HepG2 (cell line): ENCODE measurements at places on chromosomes 1 and 21. TPM values are rescaled to one million over a fixed set of nuclear protein-coding genes. Genes with fewer than 3 reads are reported as not detected.

DNA sequence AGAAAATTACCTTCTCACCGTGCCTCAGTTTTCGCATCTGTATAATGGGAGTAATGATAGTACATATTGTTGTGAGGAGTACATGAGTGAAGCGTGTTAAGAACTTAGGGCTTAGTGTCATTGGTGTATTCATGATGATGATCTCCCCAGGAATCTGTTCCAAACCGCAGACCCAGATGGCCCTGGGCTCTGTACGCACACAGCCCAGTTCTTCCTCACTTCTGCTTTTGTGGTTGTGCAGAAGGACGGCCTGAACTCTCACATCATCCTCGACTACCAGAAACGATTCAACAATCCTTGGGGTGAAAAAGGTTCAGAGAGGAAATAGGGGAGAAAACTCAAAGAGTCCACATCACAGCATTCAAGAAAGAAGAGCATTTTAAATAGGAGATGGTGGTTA, 323.0 kb downstream of the CAMTA1 start:
- DNase-seq, result no peak
- H3K27me3 ChIP-seq, result no peaks in the 10 kb centered on the region
- H3K4me1 ChIP-seq, result no peaks in the 10 kb centered on the region
- H3K4me3 ChIP-seq, result no peak overlapping the region

DNA sequence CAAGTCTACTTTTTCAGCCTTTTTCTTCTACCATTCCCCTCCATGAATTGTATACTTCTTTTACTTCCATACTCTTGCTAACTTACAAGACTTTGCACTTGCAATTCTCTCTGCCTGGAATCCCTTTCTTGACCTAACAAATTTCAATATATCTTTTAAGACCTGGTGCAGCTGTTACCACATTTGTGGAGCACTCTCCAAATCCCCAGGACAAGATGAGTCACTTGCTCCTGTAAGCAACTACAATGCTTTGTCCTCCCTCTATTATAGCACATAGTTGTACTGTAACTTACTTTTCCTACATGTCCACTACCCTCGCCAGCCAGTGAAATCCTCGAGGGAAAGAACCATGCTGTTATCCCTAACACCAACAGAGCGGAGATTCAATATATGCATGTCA, 43.1 kb downstream of the WARS2 start:
- H3K27ac ChIP-seq, result no peak overlapping the region
- H3K4me1 ChIP-seq, result no peaks in the 10 kb centered on the region
- no peak for DNase-seq
- H3K36me3 ChIP-seq, result no peaks in the 10 kb centered on the region
- no peaks in the 10 kb centered on the region for H3K27me3 ChIP-seq

- H3K4me1 ChIP-seq, result peaks cover 13% of the 10 kb centered on the region
- peak; percentile 66 for DNase-seq
- H3K36me3 ChIP-seq, result no peaks in the 10 kb centered on the region
- no peaks in the 10 kb centered on the region for H3K27me3 ChIP-seq
- no peak overlapping the region for H3K27ac ChIP-seq
Measured at GRCh38 chr1:34970829-34971228, 14.3 kb downstream of the TMEM35B start.

GRCh38 chr1:207922554-207922953, 11.6 kb upstream of the CD34 start:
- no peaks in the 10 kb centered on the region for H3K4me1 ChIP-seq
- peaks cover 26% of the 10 kb centered on the region; the same call in 2 of the 3 replicates for H3K27me3 ChIP-seq
- H3K27ac ChIP-seq, result no peak overlapping the region
- no peak for DNase-seq
- H3K36me3 ChIP-seq, result no peaks in the 10 kb centered on the region
- no peak overlapping the region for H3K4me3 ChIP-seq

Gene INSRR
- total RNA-seq, result not detected in 2 replicates

Gene KRTAP12-2
- not detected in 2 replicates for total RNA-seq

GRCh38 chr1:81738875-81739274, 61.9 kb upstream of the ADGRL2 start:
- no peak for DNase-seq
- H3K36me3 ChIP-seq, result no peaks in the 10 kb centered on the region
- no peak overlapping the region for H3K27ac ChIP-seq
- no peak overlapping the region for H3K4me3 ChIP-seq
- H3K27me3 ChIP-seq, result no peaks in the 10 kb centered on the region
- no peaks in the 10 kb centered on the region for H3K4me1 ChIP-seq

DNA sequence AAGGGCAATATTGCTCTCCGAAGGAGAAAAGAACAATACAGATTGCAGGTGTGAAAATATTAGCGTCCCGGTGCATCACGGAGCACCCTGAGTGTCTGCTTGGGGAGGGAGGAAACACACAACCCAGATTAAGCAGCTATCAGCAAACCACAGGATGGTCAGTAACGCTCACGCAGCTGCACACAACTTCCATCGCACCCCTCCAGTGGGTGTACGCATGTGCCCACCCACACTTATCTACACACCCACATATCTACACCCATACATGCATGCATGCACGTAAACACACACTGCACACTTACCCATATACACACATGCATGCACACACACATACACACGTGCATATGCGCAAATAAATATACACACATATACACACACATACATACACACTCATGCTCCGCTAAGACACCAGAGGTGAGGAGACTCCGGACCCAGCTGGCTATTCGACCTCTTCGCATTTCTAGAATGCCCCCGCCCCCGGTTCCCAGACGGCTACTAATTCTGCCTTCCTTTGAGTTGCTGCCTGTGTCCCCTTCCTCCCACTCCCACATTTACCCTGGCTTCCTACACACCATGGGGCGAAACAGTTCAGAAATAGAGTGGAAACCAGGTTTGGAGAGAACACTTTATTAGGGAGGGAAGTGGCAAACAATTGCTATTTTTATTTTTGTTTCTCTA, 26.2 kb downstream of the ITPKB start:
- H3K4me1 ChIP-seq, result no peaks in the 10 kb centered on the region
- H3K4me3 ChIP-seq, result no peak overlapping the region
- H3K36me3 ChIP-seq, result no peaks in the 10 kb centered on the region
- H3K27me3 ChIP-seq, result peaks cover 17% of the 10 kb centered on the region; the same call in 2 of the 3 replicates

- no peak overlapping the region for H3K4me3 ChIP-seq
- no peak for DNase-seq
- H3K27ac ChIP-seq, result no peak overlapping the region
- no peaks in the 10 kb centered on the region for H3K36me3 ChIP-seq
- no peaks in the 10 kb centered on the region for H3K4me1 ChIP-seq
- H3K27me3 ChIP-seq, result no peaks in the 10 kb centered on the region
Measured at GRCh38 chr1:164265232-164265631, 293.8 kb upstream of the PBX1 start.

Gene SMCP
- not detected in 2 replicates for total RNA-seq

Gene PPFIA4
- total RNA-seq, result not detected in 2 replicates

DNA sequence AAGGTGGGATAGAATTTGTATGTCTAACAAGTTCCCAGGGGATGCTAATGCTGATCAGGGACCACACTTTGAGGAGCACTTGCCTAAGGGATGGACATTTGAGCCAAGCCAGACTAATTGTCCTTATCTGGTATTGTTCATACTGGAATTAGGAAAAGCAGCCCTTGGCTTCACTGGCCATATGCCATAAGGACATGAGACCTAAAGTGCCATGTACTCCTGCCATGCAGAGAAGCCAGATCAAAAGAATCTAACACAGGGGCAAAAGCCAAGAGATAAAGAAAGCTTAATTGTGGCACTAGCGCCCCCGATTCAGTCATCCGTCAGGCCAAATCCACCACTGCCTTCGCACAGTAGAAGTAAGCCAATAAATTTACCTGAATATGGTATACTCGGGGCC, 45.7 kb downstream of the RNF11 start:
- H3K27me3 ChIP-seq, result no peaks in the 10 kb centered on the region
- no peaks in the 10 kb centered on the region for H3K36me3 ChIP-seq
- no peak for DNase-seq

GRCh38 chr1:53651356-53651755, 87.6 kb downstream of the GLIS1 start:
- no peak overlapping the region for H3K27ac ChIP-seq
- H3K27me3 ChIP-seq, result peaks cover 7% of the 10 kb centered on the region
- H3K36me3 ChIP-seq, result no peaks in the 10 kb centered on the region
- H3K4me1 ChIP-seq, result no peaks in the 10 kb centered on the region
- DNase-seq, result no peak

GRCh38 chr1:198934901-198935305, 296.1 kb downstream of the PTPRC start:
- DNase-seq, result no peak
- no peaks in the 10 kb centered on the region for H3K36me3 ChIP-seq
- H3K27ac ChIP-seq, result no peak overlapping the region

DNA sequence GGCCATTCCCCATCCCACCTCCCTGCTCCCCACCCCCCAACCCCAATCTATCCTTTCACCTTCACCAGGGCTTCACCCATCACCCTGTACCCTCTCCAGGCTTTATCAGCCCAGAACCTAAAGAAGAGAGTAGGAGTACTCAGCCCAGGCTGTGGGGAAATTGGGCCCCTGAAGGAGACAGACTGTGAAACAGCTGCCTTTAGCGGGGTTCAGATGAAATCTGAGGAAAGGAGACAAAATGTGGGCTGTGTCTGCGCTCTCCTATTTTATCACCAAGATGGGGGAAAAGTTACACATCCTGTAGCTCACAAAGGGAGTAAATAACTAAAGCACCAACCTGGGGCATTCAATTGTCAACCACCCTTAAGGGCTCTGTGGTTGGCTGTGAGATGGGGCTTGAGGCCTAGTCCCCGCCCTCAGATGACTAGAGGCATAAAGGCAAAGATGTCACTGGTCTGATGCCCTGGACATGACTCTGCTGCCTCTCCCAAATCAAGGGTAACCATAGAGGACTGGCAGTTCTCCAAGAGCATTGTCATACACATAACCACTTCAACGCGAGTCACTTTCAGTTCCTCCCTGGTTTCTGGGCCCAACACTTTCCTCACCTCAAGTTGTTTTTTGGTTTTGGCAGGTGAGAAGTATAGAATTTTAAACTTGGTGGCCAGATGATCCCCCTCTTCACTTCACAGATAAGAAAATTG, 30.0 kb downstream of the SLC27A3 start:
- no peaks in the 10 kb centered on the region for H3K27me3 ChIP-seq
- no peak overlapping the region for H3K4me3 ChIP-seq
- peaks cover 7% of the 10 kb centered on the region; the same call in 1 of the 2 replicates for H3K4me1 ChIP-seq
- no peak overlapping the region for H3K27ac ChIP-seq
- peaks cover 2% of the 10 kb centered on the region; the same call in 1 of the 2 replicates for H3K36me3 ChIP-seq

Gene AJAP1
- total RNA-seq, result not detected in 2 replicates

Gene DBT
- 10.2 and 15.8 TPM in 2 replicates for total RNA-seq

GRCh38 chr21:34184232-34184631, 110.9 kb downstream of the MRPS6 start:
- peaks cover 60% of the 10 kb centered on the region for H3K4me1 ChIP-seq
- no peak overlapping the region for H3K27ac ChIP-seq
- DNase-seq, result no peak
- H3K27me3 ChIP-seq, result no peaks in the 10 kb centered on the region

- no peak overlapping the region for H3K27ac ChIP-seq
- peaks cover 2% of the 10 kb centered on the region; the same call in 1 of the 2 replicates for H3K36me3 ChIP-seq
- H3K4me1 ChIP-seq, result peaks cover 40% of the 10 kb centered on the region
- H3K4me3 ChIP-seq, result no peak overlapping the region
- H3K27me3 ChIP-seq, result no peaks in the 10 kb centered on the region
Measured at GRCh38 chr1:12447849-12448312, 170.1 kb downstream of the DHRS3 start.

Gene MXRA8
- total RNA-seq, result 5.4 and 19.8 TPM in 2 replicates

- peaks cover 35% of the 10 kb centered on the region for H3K4me1 ChIP-seq
- H3K36me3 ChIP-seq, result peaks cover 96% of the 10 kb centered on the region
- H3K27me3 ChIP-seq, result no peaks in the 10 kb centered on the region
- H3K27ac ChIP-seq, result no peak overlapping the region
- H3K4me3 ChIP-seq, result no peak overlapping the region
Measured at GRCh38 chr21:44854391-44854663, 19.2 kb downstream of the PTTG1IP start.

DNA sequence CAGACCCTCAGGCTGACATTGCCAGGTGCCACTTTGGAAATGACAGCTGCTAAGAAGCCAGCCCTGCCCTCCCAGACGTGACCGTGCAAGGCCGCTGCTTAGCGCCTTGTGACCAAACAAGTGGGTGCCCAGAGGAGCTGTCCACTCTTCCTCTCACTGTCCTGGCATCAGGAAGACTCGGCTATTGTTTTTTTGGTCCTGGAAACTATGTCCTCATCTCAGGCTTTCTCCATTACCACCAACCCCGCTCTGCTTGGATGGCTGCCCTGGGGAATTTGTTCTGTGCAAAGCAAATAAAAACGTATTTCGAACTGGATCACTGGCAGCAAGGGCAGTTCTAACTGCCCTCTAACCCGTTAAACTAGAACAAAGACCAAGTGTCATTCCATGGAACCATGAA, 13.7 kb upstream of the TENT5C start:
- no peak for DNase-seq
- H3K27me3 ChIP-seq, result peaks cover 4% of the 10 kb centered on the region; the same call in 1 of the 3 replicates
- no peak overlapping the region for H3K4me3 ChIP-seq
- H3K27ac ChIP-seq, result no peak overlapping the region
- no peaks in the 10 kb centered on the region for H3K4me1 ChIP-seq

GRCh38 chr1:6996371-6996770, 211.1 kb downstream of the CAMTA1 start:
- H3K27me3 ChIP-seq, result peaks cover 9% of the 10 kb centered on the region; the same call in 1 of the 3 replicates
- no peak overlapping the region for H3K4me3 ChIP-seq
- no peaks in the 10 kb centered on the region for H3K4me1 ChIP-seq
- DNase-seq, result no peak
- no peaks in the 10 kb centered on the region for H3K36me3 ChIP-seq

Gene FCRL1
- total RNA-seq, result not detected in 2 replicates

- H3K27me3 ChIP-seq, result no peaks in the 10 kb centered on the region; the same call in 2 of the 3 replicates
- DNase-seq, result peak; percentile 20
Measured at GRCh38 chr1:43706598-43707189, 642 bp upstream of the ST3GAL3 start.

GRCh38 chr1:7962014-7962335, 464 bp downstream of the PARK7 start:
- peaks cover 58% of the 10 kb centered on the region for H3K4me1 ChIP-seq
- peak overlapping the region; percentile 76 for H3K27ac ChIP-seq
- peak overlapping the region; percentile 87 for H3K4me3 ChIP-seq

Gene SPRR1B
- total RNA-seq, result not detected in 2 replicates

GRCh38 chr1:69649383-69649990, 81.8 kb downstream of the LRRC7 start:
- H3K27ac ChIP-seq, result no peak overlapping the region
- DNase-seq, result no peak
- H3K4me3 ChIP-seq, result no peak overlapping the region
- H3K27me3 ChIP-seq, result no peaks in the 10 kb centered on the region
- H3K36me3 ChIP-seq, result no peaks in the 10 kb centered on the region
